ENCODE measurements at places on chromosomes 3 and 15.

GRCh38 chr3:83769791-83770663 is 1188.8 kb upstream of the CADM2 start:
- DNase-seq, result no peak

GRCh38 chr3:115418583-115418982 is 204.7 kb upstream of the GAP43 start:
- DNase-seq, result no peak

- DNase-seq, result no peak
Measured at GRCh38 chr3:6518709-6519345, 342.1 kb upstream of the GRM7 start.

DNA sequence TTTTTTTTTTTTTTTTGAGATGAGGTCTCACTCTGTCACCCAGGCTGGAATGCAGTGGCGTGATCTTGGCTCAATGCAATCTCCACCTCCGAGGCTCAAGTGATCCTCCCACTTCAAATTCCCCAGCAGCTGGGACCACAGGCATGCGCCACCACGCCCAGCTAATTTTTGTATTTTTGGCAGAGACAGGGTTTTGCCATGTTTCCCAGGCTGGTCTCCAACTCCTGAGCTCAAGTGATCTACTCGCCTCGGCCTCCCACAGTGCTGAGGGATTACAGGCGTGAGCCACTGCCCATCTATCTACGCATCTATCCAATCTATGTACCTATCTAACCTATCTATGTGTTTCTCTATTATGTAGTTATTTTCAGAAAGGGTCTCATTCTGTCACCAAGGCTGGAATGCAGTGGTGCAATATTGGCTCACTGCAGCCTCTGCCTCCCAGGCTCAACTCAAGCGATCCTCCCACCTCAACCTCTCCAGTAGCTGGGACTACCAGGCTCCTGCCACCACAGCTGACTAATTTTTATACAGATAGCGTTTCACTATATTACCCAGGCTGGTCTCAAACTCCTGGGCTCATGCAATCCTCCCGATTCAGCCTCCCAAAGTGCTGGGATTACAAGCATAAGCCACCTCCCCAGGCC is 20.2 kb upstream of the GPX1 start:
- DNase-seq, result no peak

DNA sequence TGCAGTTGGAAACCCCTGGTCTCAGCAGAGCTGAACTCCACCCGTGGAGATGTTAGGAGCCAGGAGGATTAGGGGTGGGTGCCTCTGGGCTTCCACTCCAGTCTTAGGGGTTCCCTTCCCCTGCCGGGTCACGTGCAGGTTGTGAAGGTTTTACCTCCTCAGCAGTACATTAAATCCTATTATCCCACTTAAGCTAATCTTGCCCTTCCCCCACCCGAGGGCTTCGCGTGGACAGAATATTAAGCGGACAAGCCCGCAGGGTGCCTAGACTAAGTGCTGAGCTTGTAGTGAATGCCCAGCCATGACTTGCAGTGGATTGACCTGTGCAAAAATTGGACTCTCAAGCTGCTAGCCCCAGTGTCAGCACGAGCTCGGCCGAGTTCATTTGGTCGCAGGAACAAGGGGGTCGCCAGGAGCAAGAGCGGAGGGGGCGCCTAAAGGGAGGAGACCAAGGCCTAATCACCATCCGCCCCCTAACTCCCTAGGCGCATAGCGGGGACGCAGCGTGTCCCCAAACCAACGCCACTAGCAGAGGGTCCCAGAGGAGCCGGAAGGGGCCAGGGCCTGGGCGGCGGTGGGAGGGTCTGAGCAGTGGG is 498 bp upstream of the SEMA4B start:
- no peak for DNase-seq

GRCh38 chr3:16102905-16103364 is 71.5 kb upstream of the GALNT15 start:
- no peak for DNase-seq
